ENCODE measurements at places on chromosomes 5 and 9. TPM values are rescaled to one million over a fixed set of nuclear protein-coding genes. Genes with fewer than 3 reads are reported as not detected.

- DNase-seq = no peak
Measured at GRCh38 chr5:16726538-16726946, 109.7 kb upstream of the RETREG1 start.

The SLC6A18 gene
- total RNA-seq = not detected

The PCDHAC1 gene
- total RNA-seq = 9.5 TPM

The GABRG2 gene
- total RNA-seq = not detected

The GRXCR2 gene
- not detected for total RNA-seq
